ENCODE measurements at places on chromosomes 13 and 19.
A peak's percentile ranks its signal among the peaks of the same experiment; 100 is the strongest.

- DNase-seq: no peak
Observed at GRCh38 chr13:33730147-33730546, 87.8 kb upstream of the RFC3 start.

GRCh38 chr13:49633710-49634109 is 5.4 kb downstream of the ARL11 start:
- DNase-seq: no peak

GRCh38 chr19:44644402-44645016 is 799 bp downstream of the PVR start:
- peak; percentile 18 for DNase-seq

DNA sequence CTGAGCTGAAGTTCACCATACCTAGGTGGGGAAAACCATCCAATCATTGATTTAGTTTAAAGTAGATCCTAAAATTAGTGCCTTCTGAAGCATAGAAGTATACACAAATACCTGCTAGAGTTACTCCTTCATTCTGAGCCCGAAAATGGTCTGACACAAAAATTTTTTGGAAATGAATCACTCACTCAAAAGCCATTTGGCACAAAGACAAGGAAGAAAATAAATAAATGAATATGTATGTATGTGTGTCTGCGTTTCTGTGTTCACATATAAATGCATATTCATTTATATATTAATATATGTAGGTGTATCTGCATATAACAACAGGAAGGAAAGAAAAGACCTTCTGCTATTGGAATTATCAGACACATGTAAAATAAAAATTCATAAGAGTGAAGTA is 614.4 kb upstream of the PCDH9 start:
- DNase-seq: no peak

DNA sequence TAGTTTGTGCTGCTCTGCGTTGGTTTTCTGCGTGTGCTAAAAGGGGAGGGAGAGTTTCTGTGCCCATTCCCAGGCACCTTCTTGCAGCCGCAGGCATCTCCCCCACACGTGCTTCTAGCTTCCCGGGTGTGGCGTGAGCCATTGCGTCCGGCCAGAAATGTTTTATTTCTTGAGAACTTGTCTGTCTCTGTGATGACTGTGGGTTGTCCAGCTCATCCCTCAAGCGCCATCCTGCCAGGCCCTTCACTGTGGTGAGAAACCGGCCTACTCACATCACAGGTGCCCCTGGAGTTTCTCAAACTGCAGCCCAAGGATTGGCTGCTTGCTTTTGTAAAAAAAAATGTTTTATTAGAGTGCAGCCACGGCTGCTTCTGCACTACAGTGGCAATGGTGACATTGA is 24.2 kb downstream of the EPN1 start:
- no peak for DNase-seq

DNA sequence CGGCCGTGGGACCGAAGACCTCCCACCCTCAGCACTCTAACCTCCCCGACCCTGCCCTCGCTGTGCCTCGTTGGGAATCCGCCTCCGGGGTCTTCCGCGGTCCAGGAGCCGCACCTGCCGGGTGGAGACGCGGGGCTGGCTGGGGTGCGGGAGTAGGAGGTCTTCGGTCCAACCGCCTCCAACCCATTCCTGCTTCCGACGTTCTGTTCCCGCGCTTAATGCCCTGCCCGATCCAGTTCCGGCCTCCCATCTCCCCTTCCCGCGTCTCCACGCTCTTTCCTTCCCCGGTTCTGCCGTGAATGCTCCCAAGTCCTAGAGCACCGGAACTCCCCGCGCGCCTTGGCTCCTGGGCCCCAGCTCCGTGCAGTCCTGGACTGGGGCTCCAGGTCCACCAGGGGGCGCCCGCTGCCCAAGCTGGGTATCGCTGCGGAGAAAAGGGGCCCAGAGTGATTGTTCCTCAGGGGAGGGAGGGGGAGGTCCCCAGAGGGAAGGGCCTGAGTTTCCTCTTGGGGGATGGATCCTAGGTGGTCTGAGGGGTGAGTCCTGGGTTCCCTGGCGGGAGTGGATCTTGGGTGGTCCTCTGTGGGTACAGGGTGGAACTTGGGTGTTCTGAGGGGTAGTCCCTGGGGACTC is 14.1 kb upstream of the TNFSF9 start:
- DNase-seq: peak; percentile 95

GRCh38 chr19:52601025-52601973 is 31.2 kb downstream of the ZNF701 start:
- DNase-seq: peak; percentile 93

- no peak for DNase-seq
Observed at GRCh38 chr13:99303863-99304521, 3.2 kb downstream of the GPR183 start.

- no peak for DNase-seq
Observed at GRCh38 chr19:13127051-13127450, 9.0 kb downstream of the NACC1 start.

- DNase-seq: no peak
Observed at GRCh38 chr13:97866346-97866745, 87.1 kb upstream of the IPO5 start.

DNA sequence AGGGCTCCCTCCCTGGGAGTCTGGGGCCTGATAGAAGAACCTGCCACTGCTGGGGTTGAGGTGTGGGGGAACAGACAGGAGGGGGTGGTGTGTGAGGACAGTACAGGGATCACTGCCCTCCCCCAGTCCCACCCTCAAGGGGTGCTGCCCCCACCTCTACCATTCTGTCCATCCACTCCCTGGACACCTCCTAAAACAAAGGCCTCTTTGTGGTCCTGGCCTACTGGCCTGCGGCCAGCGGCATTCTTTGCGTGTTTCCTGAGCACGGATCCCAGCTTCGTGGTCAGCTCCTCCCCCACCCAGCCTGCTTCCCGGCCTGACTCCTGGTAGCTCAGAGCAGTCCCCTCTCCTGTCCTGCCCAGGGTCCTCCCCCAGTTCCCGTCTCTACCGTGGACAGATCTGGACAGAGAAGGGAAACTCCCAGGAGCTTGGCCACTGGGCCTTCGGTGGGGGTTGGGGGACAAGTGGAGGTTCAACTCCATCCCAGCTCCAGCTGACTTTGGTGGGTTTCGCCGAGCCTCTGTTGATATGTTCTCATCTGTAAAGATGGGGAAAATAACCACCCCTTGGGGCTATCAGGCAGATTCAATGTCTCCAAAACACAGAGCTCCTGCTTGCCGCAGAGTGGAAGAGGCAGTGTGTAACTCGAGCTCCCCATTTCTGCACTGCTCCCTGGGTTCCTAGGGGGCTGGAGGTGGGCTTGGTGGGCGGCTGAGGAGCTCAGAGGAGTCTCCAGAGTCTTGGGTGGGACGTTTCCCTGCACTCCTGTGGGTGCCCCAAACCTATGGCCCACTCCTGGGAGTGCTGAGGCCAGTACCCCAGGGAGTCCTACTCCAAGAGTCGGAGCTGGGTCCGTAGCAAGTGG is 48.7 kb downstream of the LYL1 start:
- DNase-seq: peak; percentile 62

- DNase-seq: no peak
Observed at GRCh38 chr13:111519490-111520170, 199.2 kb downstream of the TEX29 start.

DNA sequence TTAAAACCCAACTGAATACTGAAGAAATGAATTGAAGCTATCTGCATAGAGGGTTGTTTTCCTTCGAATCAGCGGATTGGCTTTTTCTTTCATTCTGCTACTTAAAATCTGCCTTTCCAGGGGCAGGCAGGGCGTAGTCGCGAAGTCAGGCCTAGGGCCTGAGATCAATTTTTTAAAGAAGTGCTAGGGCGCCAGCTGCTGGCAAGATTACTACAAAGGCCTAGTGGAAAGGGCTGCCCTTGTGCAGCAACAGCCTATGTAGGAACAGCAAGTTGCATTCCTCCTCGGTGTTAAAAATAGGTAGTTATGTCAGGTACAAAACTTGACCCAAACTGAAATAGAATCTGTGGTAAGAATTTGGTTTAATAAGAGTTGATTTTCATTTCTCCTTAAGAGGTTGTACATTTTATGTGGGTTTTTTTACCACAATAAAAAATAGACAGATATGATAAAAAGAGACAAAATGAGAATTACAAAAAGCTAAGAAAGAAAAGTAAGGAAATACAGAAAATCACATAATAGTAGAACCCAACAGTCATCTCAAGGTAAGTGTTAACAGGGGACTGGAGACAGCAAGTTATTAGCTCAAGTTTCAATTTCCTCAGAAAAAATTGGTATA is 9.5 kb upstream of the URAD start:
- DNase-seq: peak; percentile 48

- no peak for DNase-seq
Observed at GRCh38 chr13:56735537-56735942, 405.2 kb upstream of the PRR20A start.

DNA sequence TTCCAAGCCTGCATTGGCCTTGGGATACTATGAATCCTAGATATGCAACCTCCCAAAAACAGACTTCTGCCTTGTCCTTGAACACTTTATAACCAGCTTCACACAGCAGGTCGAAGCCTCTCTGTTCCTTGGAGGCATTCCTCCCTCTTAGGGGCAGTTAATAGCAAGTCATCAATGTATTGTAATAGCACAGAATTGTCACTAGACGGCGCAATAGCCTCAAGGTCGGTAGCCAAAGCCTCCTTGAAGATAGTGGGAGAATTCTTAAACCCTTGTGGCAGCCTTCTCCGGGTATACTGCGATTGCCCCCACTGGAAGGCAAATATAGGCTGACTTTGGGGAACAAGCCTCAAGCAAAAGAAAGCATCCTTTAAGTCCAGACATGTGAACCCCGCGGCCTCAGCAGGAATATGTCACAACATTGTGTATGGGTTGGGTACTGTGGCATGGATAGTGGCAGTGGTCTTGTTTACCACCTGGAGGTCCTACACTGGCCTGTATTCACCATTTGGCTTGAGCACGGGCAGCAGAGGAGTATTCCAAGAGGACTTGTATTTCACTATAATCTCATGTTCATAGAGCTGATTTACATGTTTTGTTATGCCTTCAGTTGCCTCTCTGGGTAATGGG is 61.1 kb downstream of the ZNF431 start:
- DNase-seq: peak; percentile 13

DNA sequence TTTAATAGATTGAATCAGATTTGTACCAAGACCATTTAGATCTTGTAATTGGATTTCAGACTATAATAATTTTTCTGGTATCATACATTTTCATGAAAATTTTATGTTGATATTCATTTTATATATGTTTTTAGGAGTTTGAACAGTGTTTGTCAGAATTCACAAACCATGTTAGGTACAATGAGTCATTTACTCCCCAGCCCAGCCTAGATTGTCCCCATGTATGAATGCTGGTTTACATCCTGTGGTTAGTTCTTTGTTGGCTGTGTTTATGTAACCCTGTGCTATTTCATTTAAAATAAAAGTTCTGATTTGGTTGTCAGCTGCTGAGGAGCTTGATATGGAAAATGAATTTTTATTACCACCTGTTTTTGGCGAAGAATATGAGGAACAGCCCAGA is 96.7 kb downstream of the GJA3 start:
- DNase-seq: no peak

DNA sequence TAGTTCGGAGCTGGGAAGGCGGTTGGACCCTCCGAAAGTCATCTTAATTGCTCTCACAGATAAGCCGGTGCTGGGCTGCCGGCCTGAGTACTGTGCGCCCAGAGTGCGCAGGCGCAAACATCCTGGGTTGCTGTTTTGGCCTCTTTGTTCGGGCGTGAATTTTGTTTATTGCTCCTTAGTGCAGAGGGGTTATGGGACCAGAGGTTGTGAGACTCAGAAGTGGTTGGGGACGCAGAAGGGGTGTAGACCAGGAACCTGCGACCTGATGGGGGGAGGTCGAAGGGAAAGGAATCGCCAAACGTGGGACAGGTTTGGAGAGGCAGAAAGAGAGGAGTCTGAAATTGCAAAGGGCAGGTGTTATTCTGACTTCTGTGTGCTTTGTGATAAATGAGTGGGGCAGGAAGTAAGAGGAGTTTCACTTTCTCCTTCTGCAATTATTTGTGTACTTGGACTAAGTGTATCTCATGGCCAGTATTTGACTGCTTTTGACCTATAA is 607 bp upstream of the ZNF566 start:
- DNase-seq: peak; percentile 70

- DNase-seq: peak; percentile 23
Observed at GRCh38 chr19:53158119-53158656, 665 bp downstream of the ZNF347 start.

DNA sequence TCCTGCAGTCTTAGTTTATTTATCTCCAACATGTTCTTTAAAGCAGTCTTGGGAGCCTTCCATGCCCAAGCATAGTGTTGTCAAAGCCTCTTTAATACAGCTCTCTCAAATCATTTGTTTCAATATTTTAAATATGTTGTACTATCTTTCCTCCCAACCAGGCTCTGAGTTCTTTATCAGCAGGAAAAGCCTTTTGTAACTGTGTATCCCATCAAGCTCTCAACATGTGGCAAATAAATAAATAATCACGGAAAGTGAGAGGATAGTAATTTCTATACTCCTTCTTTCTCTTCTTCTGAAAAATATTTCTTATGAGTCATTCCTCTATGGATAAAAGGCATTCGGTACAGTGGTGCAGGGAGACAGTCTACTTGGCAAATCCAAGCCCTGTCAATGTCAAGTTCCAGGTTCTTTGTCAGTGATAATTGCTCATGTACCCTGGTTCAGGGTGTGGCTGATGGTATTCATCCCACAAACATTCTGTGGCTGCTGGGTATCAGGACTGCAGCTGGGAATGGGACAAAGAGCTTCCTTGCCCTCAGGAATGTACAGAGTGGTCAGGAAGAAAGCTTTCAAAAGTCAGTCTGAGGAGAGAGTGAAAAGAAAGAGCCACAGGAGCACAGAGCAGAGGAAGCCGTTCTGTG is 384.3 kb downstream of the EFNB2 start:
- DNase-seq: no peak

DNA sequence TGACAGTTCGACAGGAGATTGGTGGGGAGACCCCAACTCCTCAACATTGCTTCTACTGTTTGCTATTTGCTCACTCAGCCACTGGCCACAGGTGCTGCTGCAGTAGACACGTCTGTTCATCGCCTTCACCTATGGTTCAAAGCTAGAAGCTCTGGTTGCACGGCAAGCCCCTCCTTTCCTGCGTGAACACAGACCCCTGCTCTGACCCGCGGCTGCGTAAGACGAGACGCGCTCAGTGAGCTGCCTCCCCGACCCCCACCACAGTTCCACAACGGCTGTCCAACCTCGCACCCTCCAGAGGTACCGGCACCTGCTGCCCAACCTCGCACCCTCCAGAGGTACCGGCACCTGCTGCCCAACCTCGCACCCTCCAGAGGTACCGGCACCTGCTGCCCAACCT is 6.8 kb downstream of the RASA3 start:
- DNase-seq: no peak

DNA sequence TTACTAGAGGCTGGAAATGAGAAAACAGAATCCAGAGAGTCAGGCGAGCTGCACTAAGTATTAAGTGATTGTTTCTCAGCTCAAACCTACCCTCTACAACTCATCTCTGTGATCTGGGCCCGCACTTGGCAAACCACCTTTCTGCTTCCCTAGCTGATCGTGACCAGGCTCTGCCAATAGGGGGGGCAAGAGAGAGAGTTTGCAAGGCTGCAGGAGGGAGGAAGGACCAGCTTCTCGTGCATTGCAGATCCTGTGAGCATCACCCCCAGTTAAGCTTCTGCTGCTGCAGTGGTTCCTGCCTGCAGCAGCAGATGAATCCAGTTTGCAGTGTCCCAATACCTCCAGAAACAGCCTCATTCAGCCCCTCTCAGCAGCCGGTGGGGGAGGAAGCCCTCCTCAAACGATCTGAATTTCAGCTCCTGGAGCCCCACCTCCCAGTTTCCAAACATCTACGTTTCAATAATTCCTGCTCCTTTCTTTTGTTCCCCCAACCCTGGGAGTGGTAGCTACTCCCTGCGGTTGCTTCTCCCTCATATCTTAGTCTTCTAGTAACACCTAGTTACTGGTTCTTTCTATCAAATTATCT is 20.0 kb downstream of the XRCC1 start:
- peak; percentile 83 for DNase-seq

GRCh38 chr13:48633700-48634099 is 20.0 kb upstream of the CYSLTR2 start:
- no peak for DNase-seq

GRCh38 chr19:55473225-55474012 is 3.0 kb upstream of the ZNF628 start:
- DNase-seq: no peak
